Stomach (tissue), 19 donors: ENCODE measurements at places on chromosomes 2 and 18. TPM values are rescaled to one million over a fixed set of nuclear protein-coding genes. Genes with fewer than 3 reads are reported as not detected.

- DNase-seq = no peak
Observed at GRCh38 chr2:8608411-8608954, 73.4 kb upstream of the ID2 start.

DNA sequence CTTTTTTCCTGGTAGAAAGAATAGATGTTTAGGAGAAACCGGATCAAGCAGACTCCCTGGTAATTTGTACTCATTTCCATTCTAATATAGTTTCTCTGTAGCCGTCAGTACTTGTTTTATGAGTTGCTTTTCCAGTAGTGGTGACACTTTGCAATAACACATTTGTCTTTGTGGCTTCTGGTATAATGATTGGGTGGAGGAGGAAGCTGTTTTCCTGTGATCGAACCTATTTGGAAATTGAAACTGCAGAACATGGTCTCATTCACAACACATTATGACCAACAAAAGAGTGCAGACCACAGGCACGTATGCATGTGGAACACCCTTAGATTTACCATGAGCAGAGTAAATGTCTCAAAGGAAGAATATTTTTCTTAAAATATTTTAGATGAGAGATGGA, 7.6 kb upstream of the SERPINB12 start:
- no peak for DNase-seq

GRCh38 chr2:53243430-53243829, 524.2 kb upstream of the CHAC2 start:
- no peak for DNase-seq

Gene EFHD1
- 11.9 TPM for total RNA-seq

- DNase-seq = no peak
Observed at GRCh38 chr2:225122583-225123486, 80.6 kb upstream of the DOCK10 start.
